ENCODE measurements at places on chromosomes 7 and 10.

GRCh38 chr7:136079478-136079892 is 102.3 kb upstream of the MTPN start:
- DNase-seq: no peak

GRCh38 chr7:99551767-99552463 is at the start of gene FAM200A:
Gene FAM200A, minus strand, starts transcription at chr7:99552114. Its CDS starts 3,707 bp downstream, at chr7:99548407.
- peak; percentile 83 for DNase-seq

- peak; percentile 38 for DNase-seq
Measured at GRCh38 chr7:128135515-128136214, 104.4 kb upstream of the LRRC4 start.

GRCh38 chr10:100894589-100895294 is 18.0 kb upstream of the SLF2 start:
- DNase-seq: no peak

DNA sequence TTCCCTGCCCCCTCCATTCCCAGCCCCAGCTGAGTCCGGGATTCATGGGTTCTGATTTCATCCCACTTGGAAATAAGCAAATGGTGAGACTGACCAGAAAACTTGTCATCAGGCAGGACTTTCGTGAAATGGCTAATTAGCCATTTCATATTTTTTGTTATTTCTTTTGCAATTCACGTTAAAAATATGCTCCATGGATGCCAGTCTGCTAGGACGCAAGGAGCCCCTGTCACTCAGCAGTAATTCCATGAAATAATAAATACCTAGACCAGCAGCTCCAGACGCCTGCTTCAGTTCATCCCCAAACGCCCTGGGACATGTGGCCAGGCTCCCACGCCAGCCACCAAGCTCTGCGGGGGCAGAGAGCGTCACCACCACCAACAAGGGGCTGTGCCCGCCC is 111.0 kb downstream of the TRIL start:
- no peak for DNase-seq
